ENCODE measurements at places on chromosomes 1 and 21.
A peak's percentile ranks its signal among the peaks of the same experiment; 100 is the strongest.

DNA sequence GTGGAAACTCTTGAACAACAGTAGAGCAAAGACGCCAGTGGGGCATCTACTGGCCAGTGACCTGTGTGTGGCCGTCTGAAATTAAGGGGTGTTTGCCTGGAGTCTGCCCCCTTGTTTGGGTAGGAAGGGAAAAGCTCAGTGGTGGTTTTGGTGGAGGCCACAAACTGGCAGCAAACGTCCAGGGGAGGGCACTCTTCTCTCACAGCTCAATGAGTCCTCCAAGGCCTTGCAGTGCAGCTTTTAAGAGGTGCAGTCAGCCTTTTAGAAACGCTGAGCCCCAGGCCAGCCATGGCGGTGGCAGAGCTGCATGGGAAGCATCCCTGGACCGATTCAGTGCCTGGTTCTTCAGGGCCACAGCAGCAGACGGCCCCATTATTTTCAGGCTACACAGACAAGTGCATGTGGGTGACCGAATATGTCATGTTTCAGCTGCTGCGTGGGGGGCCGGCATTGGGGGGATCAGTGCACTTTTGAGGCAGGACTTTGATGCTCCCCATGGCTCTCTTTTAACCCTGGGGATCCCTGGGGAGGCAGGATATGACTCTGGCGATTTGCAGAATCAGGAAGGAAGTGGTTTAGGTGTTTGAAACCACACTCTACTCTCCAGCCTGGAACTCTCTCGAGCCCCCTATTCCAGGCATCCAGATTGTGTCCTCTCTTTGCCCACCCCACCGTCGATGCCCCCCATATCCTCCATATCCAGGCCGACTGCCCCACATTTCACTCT lies 414.0 kb downstream of the PRDM2 start:
- DNase-seq: peak; percentile 24

GRCh38 chr1:100953960-100954730 lies 58.3 kb downstream of the SLC30A7 start:
- DNase-seq: no peak

DNA sequence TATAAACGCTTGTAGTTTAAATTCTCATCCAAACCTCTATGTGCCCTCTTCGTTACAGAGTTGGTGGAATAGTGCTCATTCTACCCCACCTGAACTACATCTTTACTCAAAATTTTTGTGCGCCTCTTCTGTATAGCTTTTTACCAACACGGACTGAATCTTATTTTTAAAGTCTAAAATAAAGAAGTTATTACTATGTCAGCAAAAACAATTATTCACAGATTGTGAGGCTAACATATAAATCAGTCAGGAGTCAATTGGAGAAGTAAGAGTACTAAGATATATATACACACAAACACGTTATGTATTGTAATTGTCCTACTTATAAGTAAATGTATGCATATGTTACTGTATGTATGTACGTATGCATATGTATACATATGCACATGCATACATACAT lies 274.9 kb upstream of the ADGRL4 start:
- DNase-seq: no peak

GRCh38 chr1:84611796-84612195 lies 37.6 kb upstream of the CTBS start:
- no peak for DNase-seq

DNA sequence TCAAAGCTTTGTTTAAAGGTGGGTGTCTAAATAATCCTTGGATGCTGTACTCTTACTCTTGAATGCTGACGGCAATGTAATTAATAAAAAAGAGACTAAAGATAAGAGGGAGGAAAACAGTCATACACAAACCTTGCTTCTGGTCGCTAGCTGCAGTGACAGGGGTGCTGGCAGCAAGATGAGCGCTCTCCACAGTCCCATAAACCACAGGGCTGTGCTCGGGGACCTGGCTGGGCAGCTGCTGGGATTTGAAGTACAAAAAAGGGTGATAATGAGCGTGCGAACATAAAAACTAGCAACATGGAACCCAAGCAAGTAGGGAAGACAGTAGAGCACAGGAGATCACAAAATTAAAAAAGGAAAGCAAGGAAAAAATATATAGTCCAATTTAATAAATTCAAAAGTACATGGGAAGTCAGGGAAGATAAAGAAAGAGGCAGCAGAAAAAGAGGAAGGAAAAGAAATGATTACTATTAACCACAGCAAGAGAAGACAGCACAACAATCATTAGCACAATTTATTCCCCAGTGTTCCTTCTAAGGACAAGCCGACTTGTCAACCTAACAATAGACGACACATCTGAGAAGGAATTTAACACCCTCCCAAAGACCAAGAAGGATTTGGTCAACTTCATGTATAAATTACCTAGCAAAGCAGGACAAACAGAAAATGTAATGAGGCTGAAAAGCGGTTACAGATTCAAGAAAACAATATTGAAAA lies 162.9 kb upstream of the HP1BP3 start:
- no peak for DNase-seq

DNA sequence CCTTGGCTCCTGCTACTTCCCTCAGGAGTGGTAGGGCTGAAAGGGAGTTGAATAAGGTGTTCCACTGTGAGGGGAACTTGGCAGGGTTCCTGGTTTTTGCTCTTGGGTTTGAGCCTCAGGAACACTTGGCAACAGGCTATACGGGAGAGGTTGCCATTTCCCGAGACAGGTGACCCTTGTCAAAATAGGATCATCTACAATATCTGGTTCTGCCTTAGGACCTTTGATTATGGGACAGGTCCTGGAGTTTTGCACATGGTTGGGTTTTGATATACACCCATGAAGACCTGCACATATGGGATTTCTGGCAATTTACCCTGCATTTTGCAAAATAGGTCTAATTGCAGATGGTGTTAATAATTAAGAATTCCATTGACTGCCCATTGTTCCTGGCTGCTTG lies 31.1 kb downstream of the YY1AP1 start:
- no peak for DNase-seq

DNA sequence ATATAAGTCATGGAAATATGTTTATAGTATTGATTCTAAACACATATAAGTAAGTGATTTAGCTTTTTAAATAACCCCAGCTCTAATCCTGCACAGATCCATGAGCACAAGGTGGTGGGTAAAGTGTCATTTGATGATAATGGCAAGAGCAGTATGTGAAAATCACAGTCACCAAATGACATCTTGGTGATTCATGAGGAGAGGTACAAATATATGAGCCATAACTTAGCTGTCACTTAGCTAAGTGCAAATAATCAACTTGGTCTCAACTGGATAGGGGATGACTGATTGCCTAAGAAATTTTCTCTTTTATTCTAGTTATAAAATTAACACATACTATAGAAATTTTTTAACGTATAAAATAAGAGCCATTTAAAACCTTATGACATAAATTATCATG lies 198.1 kb downstream of the ZZZ3 start:
- DNase-seq: no peak

- DNase-seq: no peak
Measured at GRCh38 chr1:30694280-30695175, 28.9 kb downstream of the MATN1 start.

DNA sequence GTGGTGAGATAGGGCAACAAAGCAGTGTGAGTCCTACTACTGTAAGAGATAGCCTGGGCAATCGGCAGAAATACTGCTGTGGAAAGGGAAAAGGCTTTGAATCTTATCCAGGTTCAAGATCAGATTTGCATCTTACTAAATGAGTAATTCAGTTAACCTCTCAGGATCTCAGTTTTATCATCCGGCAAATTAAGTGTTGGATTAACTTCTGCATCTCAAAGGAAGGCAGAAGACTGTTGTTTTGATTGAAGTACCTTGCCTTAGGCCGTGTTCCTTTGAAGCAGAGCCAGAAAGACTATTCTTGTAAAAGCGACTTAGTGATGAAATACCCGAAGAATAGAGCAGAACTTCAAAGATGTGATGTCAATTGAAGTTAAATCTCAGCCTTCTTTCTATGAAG lies 612.9 kb upstream of the USP24 start:
- no peak for DNase-seq

- no peak for DNase-seq
Measured at GRCh38 chr1:5477716-5478115, 514.5 kb downstream of the NPHP4 start.

GRCh38 chr1:91806769-91807700 lies 78.9 kb downstream of the TGFBR3 start:
- DNase-seq: no peak

- no peak for DNase-seq
Measured at GRCh38 chr21:26655460-26655859, 82.4 kb upstream of the CYYR1 start.

- no peak for DNase-seq
Measured at GRCh38 chr1:172041742-172042141, 200.4 kb downstream of the DNM3 start.

- DNase-seq: no peak
Measured at GRCh38 chr1:115458426-115459114, 120.5 kb upstream of the NGF start.

DNA sequence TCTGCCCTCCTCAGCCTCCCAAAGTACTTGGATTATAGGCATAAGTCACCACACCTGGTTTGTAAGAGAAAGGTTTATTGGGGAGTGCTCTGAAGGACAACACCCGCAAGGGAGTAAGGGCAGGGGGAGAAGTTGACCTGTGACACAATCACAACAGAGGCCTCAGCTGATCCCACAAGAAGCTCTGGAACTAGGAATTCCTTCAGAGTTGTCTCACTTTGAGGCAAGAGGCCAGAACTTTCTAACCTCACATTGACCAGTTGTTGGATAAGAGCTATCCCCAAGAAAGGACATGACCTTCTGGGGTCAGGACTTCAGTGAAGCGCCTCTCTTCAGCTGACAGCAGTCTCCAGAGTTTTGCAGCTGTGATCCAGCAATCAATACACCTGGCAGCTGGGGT lies 27.4 kb upstream of the RC3H1 start:
- no peak for DNase-seq

DNA sequence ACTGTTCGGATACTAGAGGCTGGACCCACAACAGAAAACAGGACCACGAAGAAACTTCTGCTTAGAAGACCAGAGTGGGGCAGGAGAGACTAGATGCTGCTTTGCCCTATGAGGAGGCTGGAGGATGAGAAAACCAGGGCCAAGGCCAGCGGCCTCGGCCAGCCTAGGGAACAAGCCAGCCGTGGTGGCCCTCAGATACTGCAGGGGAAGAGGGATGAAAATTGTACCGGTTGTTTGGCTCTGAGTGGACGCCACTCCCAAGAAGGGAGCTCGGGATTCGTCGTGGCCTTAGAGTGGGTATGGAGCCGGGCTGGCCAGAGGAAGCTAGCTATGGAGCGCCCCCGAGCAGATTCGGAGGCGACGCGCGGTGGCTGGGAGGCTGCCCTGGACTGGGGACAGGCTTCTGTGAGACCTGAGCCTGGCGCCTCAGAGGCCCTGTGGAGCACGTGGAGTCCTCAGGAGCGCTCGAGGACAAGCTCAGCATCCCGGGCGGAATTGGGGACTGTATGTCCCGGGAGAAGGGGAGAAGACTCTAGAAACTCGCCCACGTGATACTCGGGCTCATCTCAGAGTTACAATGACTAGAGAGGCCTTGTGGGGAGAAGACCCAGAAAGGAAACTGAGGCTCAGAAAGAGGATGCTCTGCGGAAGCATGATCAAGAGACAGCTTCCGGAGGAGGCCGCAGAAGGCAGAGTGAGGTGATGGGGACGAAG lies 2.8 kb downstream of the PRRX1 start:
- no peak for DNase-seq

DNA sequence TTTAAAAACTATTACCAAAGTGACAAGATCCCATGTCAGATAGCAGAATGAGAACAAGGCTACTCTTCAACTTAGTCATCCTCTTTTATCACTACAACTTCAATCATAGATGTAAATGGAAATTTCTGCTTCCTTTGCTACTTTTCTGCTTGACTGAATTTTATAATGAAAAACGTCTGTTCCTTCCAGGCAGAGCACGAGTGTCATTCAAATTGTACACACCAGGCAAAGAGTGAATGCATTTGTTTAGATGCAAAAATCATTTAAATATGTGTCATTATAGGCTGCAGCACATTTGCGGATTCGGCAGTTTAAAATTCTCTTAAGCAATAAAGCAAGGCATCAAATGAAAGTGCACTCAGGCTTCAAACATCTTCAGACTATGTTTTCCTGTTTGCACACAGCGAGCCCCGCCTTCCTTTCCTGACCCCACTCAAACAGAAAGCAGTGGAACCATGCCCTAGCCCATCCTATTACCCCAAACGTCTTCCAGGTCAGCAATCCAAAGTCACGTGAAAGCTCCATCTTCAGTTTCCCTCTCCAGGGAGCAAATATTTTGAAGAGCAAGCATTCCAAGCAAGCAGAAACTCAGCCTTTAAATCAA lies 99.6 kb downstream of the APP start:
- peak; percentile 31 for DNase-seq

GRCh38 chr1:225651872-225652728 lies 823 bp downstream of the ENAH start:
- no peak for DNase-seq

GRCh38 chr1:65059930-65060538 lies 88.0 kb upstream of the AK4 start:
- DNase-seq: no peak

DNA sequence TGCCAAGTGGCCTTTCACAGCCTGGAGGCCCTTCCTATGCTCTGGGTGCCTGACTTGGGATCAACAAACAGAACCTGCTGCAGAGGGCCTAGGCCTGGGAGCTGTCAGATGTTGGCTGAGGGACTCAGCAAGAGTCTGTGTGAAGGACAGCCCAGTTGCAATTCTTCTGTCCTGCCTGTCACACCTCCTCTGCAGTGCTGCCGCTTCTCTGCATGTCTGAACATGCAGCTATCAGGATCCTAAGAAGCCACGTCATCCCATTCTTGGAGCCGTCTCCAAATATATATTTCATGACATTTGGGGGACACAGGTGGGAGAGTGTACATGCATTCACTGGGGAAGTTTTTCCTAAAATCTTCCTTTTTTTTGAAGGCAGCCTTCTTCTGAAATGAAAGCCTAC lies 8.6 kb downstream of the FCAMR start:
- DNase-seq: no peak

- DNase-seq: no peak
Measured at GRCh38 chr1:185768371-185768770, 34.2 kb downstream of the HMCN1 start.

DNA sequence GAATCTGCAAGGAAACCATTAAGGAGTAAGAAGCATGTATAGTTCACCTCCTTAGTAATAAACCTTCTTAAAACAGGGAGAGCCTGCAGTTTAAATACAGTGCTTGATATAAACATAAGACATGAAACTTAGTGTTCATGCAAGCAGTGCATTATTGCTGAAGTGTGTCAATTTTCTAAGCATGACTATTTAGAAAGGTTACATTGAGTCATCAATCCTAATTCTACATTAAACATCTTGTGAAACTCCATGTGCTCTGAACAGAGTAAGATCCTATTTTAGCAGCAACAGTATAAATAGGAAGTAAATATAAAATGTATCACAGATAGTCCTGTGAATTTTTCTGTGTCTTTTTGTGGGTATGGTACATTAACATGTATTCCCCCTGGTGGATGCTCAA lies 135.5 kb downstream of the ESRRG start:
- no peak for DNase-seq
